Caco-2 (cell line): ENCODE measurements at places on chromosomes 6 and 20.

DNA sequence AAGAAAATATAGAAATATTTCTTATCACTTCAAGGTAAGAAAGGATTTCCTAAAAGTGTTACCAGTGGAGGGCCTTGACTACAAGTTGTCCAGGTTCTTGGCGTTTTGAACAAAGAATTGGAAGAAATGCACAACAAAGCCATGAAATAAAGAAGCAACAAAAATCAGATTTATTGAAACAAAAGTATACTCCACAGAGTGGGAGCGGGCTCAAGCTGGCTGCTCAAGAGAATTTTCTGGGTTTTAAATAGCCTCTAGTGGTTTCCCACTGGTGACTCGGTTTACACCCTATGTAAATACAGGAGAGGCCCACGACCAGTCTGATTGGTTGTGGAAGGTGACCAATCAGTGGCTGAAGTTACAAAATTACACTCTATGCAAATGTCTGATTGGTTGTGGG, 64.2 kb downstream of the SAMD3 start:
- H3K4me1 ChIP-seq = no peaks in the 10 kb centered on the region
- no peak overlapping the region for H3K4me3 ChIP-seq
- no peak overlapping the region for H3K27ac ChIP-seq

- no peak for DNase-seq
- H3K36me3 ChIP-seq = no peaks in the 10 kb centered on the region
- no peak overlapping the region for H3K27ac ChIP-seq
- H3K4me3 ChIP-seq = no peak overlapping the region
- H3K4me1 ChIP-seq = peaks cover 6% of the 10 kb centered on the region; the same call in 1 of the 2 replicates
- H3K27me3 ChIP-seq = no peaks in the 10 kb centered on the region
Observed at GRCh38 chr20:54085425-54085824, 15.0 kb upstream of the BCAS1 start.

GRCh38 chr6:169215201-169215681, 38.4 kb downstream of the THBS2 start:
- H3K27me3 ChIP-seq = no peaks in the 10 kb centered on the region
- H3K27ac ChIP-seq = no peak overlapping the region
- DNase-seq = no peak
- H3K4me1 ChIP-seq = peaks cover 4% of the 10 kb centered on the region; the same call in 1 of the 2 replicates

DNA sequence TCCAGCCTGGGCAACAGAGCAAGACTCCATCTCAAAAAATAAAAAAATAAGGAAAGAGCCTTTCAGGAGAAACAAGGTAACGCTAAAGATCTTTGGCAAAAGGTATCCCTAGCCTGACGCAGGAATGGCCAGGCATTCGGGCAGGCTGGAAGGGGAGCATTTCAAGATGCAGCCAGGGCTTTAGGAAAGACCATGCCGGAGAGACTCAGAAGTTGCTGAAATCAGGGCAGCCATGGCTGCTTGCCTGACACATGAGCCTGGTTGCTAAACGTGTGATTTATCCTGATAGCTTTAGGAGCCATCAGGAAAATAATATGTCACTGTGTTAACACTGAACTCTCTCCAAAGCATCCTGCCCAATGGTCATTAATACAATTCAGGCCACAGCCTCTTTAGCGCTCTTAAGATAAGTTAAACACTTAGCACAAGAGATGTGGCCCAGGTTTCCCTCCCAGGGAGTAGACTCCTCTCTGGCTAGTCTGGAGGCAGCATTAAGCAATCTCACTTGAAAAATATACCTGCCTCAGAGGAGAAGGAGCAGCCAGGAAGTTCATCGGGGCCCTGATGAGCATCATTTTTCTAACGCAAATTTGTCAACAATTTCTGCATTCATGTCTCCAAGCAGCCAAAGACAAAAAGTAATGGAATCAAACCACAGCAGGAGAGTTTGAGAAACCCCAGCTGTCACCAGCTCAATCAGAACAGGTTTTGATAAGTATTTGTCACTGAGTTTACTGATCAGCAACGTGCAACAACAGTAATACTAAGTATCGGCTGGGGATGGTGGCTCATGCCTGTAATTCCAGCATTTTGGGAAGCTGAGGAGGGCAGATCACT, 200.0 kb downstream of the ZMYND8 start:
- H3K27ac ChIP-seq = no peak overlapping the region
- DNase-seq = no peak
- H3K27me3 ChIP-seq = no peaks in the 10 kb centered on the region
- no peaks in the 10 kb centered on the region for H3K36me3 ChIP-seq
- peaks cover 19% of the 10 kb centered on the region for H3K4me1 ChIP-seq

- H3K4me3 ChIP-seq = no peak overlapping the region
- H3K27ac ChIP-seq = no peak overlapping the region
- peaks cover 7% of the 10 kb centered on the region for H3K4me1 ChIP-seq
- DNase-seq = no peak
- H3K36me3 ChIP-seq = no peaks in the 10 kb centered on the region
Observed at GRCh38 chr20:35963878-35964277, 4.5 kb upstream of the CNBD2 start.

- H3K27ac ChIP-seq = no peak overlapping the region
- H3K27me3 ChIP-seq = no peaks in the 10 kb centered on the region
- H3K4me3 ChIP-seq = no peak overlapping the region
- no peaks in the 10 kb centered on the region for H3K36me3 ChIP-seq
- H3K4me1 ChIP-seq = peaks cover 15% of the 10 kb centered on the region
Observed at GRCh38 chr6:46054516-46054915, 38.9 kb upstream of the CLIC5 start.

DNA sequence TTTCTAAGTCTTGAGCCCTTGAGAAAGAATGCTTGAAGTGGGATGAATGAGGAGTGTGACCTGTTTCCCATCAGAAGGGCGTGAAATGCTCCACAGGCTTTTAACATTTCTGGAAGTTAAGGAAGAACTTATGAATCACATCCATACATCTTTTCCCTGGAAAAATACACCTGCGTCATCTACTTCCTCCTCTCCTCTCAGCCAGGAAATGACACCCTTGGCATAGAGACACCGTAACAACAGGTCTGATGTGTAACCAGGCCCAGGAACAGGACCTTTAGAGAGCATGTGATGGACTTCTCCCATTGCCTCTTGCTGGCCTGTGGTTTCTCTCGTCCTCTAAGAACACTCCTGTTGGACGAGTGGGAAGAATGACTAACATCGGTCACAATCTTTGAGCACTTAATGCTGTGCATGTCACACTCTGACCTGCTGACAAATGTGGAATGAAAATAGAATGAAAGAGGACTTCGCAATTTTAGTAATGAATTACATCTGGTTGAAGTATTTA, 28.5 kb upstream of the CITED2 start:
- H3K27ac ChIP-seq = no peak overlapping the region
- no peak for DNase-seq
- no peaks in the 10 kb centered on the region for H3K27me3 ChIP-seq
- H3K4me1 ChIP-seq = no peaks in the 10 kb centered on the region
- no peaks in the 10 kb centered on the region for H3K36me3 ChIP-seq
- H3K4me3 ChIP-seq = no peak overlapping the region

GRCh38 chr6:110816677-110817076, 1.4 kb upstream of the CDK19 start:
- no peaks in the 10 kb centered on the region for H3K36me3 ChIP-seq
- H3K4me3 ChIP-seq = no peak overlapping the region
- no peaks in the 10 kb centered on the region for H3K27me3 ChIP-seq
- no peak for DNase-seq
- H3K4me1 ChIP-seq = peaks cover 14% of the 10 kb centered on the region; the same call in 1 of the 2 replicates
- H3K27ac ChIP-seq = peak overlapping the region; percentile 100
